ENCODE measurements at places on chromosomes 7 and 10.

GRCh38 chr7:15335390-15335789 lies 226.4 kb downstream of the AGMO start:
- DNase-seq = no peak

- DNase-seq = no peak
Observed at GRCh38 chr7:92061154-92061553, 73.1 kb downstream of the CYP51A1 start.

DNA sequence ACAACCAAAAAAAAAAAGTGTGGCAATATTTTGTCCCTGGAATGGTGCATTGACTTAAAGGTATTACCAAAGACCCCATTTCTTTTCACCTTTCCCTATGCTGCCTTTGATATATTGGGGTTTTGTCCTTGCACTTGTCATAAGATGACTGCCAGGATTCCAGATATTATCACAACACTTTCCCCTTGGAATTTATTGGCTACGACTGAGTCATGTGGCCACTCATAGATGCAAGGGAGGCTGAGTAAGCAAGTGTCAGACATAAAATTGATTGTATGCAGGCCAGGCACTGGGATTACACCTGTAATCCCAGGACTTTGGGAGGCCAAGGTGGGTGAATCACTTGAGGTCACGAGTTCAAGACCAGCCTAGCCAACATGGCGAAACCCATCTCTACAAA lies 83.6 kb downstream of the PPP1R3C start:
- no peak for DNase-seq

DNA sequence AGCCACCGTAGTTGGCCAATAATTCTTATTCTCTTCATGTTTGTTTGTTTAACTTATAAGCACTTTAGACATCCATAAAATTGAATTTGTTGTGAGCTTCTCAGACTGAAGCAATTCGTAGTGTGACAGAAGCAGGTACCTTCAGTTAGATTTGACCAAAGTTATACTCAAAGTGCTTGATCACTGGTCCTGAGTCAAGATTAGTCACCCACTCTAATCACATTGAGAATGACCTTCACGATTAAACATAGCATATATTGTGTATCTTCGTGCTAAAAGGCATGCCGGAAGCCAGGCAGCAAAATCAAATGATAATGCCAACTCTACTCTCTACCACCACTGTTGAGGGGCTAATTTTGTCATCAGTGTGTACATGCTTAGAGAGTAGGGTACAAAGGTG lies 763.7 kb upstream of the MBL2 start:
- no peak for DNase-seq

DNA sequence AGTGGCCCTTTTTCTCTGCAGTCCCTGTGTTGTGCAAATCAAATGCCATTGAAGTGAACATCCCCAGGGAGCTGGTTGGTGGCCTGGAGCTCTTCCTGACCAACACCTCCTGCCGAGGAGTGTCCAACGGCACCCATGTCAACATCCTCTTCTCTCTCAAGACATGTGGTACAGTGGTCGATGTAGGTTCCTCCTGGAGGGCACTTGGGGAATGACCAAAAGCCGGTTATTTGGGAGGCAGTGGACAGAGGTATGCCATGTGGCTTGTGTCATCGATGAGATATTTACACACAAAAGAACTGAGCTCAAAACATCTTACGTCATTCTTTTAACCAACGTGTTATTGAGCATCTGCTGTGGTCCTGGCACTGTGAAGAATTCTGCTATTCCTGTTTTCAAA lies 19.7 kb downstream of the OIT3 start:
- no peak for DNase-seq

Data from occipital lobe (tissue), 3 donors.